C1 segment of cervical spinal cord (tissue), 14 donors: ENCODE measurements at places on chromosomes 11 and 22.

DNA sequence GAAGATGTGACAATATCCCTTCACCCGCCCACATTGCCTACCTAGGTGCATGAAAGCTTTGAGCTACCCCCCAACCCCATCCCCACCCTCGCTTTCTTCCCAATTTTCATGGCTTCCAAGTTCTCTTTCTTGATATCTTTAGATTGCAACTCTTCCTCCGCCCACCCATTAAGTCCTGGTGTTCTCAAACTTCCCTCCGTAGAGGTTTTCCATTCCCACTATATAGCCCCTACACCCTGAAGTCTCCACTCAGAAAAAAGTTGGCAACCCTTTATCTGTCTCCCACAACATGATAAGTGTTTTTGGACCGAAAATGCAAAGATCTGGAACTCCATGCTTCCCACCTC lies 572 bp downstream of the ZNF70 start:
- no peak for DNase-seq

DNA sequence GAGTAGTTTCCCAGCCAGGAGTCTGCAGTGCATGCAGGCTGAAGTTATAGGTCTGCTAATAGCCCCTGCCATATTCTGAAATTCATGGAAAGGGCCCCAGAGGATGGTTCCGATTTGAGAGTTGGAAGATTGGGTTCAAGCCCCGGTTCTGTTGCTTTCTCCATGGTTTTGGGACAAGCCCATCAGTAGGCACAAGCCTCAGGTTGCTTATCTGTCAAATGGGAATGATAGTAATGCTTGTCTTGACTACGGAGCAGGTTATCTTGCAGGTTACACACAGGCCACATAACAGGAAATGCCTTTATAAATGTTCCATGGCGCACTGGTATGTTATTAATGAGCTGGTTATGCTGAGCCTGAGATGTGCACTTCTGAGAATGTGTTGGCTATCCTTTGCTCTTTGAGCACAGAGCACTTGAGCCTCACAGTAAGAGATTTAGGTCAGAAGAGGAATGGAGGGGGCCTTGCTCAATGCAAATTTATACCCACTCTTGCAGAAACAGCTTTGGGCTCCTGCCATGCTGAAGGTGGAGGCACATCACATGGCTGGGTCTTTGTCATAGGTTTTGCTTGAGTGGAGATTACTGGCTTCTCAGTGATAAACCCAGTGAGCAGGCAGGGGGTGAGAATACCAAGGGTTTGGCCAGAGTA lies 47.1 kb downstream of the ZNRF3 start:
- DNase-seq, result no peak

DNA sequence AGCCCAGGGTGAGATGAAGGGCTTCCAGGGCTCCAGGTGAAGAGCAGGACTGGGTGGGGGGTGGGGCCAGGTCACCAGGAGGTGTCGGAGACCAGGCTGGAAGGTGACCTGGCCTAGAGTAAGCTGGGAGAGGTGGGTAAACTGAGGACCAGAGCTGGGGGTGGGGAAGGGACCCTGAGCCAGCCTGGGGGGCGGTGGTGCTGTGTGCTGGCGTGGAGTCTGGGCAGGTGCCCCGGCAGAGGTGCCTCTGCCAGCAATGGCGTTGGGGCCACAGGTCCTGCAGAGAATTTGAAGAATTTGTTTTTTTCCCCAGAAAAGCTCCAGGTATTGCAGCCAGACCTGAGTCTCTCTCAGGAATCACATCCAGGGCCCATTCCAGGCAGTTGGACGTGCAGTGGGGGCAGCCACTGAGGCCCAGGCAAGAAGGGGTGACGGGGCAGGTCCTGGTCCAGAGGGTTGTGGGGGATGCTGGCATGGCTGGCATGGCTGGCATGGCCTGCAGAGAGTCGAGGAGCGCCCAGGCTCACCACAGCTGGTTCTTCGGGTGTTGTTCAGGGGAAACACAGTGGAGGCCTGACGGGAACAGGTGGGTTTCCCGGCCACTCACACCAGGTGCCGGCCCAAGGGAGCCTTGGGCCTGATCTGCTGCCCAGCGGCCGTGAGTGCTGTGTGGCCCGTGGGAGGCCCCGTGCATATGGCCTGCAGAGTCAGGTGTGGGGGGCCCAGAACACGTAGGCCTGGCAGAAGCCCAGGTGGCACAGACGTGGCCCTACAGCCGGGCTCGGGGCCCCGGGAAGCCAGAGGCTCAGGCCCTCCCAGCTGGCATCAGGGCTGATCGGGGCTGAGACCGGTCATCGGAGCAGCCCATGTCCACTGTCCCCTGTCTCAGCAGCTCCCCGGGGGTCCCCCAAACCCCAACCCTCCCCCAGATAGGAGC lies 6.4 kb upstream of the MUC6 start:
- DNase-seq, result no peak

DNA sequence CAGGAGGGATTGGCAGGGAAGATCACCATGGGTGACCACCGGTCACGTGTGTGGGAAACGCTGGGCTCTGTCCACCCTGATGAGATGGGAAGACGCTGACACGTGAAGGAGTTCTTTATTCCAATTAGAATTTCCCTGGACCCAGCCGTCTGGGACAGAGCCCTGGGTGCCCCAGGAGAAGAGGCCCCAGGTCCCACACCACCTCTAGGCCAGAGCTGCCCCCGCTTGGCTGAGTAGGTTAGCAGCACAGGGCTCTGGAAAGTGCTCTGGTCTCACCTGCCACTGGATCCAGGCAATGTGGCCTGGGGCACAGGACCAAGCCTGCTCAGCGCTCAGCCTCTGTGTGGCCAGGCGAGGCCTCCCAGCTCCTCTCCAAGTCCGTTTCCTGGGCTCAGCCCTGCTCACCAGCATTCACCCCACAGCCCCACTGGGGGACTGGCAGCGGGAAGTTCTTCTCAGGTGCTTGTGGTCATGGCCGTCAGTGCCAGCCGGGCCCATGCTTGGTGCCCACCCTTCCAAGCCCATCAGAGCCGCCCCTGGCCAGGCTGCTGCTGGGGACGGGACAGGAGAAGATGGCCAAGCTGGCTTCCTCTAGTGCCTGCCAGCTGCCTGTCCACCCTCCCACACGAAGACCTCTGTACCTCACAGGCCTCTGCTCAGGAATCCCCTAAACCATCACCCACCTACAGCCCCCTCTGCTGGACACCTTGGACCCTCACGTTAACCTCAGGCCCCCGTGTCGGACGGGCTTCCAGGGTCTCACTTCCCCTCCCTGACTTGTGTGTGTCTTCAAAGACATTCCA lies 62.5 kb upstream of the FGF3 start:
- no peak for DNase-seq
